LoVo (cell line): ENCODE measurements at places on chromosomes 3 and 15.

DNA sequence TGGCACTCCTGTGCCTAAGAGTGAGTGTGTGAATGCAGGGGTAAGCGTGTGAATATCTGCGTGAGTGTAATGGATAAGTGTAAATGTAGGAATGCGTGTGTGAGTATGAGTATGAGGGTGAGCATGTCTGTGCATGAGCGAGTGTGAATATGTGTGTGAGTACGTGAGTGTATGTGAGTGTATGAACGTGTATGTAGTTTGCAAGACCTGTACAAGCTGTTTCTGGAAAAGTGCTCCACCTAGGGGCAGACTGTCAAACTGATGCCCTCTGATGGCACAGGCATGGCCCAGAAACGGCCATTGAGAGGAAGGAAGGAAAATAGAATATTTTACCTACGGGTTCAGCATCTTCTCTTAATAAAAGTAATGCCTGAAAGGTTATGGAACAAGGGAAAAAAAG is 24.4 kb upstream of the FRMD4B start:
- peak; percentile 64 for DNase-seq

GRCh38 chr3:38382506-38383080 is 36.0 kb downstream of the XYLB start:
- DNase-seq = no peak

- peak; percentile 47 for DNase-seq
Observed at GRCh38 chr3:141738891-141739363, 829 bp downstream of the RNF7 start.

DNA sequence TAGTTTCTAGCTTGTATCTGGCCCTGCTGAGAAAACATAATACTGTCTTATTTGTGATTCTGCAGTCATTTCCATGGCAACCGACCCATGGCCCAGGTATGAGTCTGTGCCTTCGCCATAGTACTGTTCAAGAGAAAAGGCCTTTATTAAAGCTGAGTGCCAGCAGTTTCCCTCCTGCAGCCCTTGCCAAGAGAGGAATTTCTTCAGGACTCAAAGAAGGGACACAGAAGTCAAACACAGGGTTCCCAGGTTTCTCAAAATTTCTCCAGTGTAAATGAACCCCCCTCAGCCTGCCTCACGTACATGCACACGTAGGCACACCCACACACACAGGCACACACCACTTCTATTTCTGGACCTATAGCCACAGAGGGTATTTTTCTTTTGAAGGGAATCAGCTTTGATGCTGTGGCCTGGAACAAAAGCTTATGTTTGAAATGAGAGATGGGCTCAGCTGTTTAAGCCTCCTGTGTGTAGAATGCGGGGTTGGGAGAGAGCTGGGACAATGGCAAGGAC is 269.2 kb downstream of the PDCD6IP start:
- DNase-seq = no peak

- no peak for DNase-seq
Observed at GRCh38 chr15:60766391-60767128, 287.6 kb upstream of the ICE2 start.

DNA sequence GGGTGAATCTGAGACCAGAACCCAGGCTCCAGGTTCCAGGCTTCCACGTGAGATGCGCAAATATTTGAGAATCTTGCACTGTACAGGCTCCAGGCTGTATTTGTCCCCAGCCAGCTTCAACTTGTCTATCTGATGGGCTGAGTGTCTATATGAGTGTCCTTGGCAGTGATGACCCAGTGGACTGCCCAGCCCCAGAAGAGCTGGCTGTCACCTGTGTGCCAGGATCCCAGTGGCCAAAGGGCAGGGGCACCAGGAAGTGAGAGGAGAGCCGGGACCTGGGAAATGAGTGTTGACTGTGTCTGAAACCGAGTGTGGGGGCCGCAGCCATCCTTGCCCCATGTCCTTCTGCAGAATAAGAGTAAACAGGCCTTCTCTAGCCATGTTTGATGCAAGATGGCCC is 10.4 kb downstream of the FAH start:
- no peak for DNase-seq

DNA sequence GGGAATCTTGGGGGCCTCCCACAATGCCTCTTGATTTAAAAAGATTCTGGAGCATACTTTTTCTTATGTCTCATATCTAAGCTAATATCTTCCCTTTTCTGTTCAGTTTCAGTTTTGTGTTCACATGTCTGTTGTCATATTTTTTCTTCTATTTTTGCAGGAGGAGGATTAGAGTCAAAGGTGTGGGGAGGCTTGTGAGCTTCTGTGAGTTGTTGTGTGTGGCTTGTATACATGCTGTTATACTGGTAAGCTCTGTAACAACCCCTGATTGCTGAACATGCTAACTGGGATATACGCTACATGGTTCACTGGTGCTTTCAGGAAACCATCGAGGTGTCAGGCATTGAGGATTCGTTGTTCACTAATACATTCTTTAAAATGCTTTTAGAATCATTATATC is 83.5 kb downstream of the SLC25A26 start:
- no peak for DNase-seq

GRCh38 chr3:85516146-85516545 is 557.4 kb downstream of the CADM2 start:
- no peak for DNase-seq

DNA sequence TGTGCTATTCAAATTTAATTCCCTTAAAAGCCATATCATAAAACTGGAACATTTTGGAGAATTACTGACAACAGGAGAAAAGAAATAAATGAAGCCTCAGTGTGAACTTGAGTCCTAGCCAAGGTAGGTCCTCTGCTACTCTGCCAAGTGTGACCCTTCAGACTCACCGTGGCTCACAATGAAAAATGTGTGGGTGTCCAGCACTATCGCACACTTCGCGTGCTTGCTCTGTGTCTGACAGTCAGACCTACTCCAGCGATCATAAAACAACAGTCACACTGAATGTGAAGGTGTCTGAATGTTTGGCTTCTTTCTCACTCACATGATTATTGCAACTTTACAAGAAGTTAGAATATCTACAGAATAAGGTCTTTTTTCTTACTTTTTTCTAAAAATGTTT is 65.8 kb upstream of the TRA2B start:
- no peak for DNase-seq

- no peak for DNase-seq
Observed at GRCh38 chr3:178129109-178129508, 407.1 kb upstream of the KCNMB2 start.

DNA sequence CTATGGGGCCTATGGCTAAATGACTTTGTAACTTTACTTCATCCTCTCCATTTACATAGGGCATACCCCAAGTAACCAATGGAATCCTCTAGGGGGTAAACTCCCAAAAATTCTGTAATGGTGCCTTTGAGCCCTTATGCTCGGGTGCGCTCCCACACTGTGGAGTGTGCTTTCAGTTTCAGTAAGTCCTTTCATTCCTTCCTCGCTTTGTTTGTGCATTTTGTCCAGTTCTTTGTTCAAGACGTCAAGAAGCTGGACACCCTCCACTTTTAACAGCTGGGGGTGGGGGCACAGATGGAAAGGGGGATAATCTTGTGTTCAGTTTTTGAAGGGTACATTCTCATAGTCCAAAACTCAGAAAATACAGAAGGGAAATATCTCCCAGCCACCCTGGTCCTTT is 84.4 kb upstream of the C2CD4B start:
- DNase-seq = no peak

DNA sequence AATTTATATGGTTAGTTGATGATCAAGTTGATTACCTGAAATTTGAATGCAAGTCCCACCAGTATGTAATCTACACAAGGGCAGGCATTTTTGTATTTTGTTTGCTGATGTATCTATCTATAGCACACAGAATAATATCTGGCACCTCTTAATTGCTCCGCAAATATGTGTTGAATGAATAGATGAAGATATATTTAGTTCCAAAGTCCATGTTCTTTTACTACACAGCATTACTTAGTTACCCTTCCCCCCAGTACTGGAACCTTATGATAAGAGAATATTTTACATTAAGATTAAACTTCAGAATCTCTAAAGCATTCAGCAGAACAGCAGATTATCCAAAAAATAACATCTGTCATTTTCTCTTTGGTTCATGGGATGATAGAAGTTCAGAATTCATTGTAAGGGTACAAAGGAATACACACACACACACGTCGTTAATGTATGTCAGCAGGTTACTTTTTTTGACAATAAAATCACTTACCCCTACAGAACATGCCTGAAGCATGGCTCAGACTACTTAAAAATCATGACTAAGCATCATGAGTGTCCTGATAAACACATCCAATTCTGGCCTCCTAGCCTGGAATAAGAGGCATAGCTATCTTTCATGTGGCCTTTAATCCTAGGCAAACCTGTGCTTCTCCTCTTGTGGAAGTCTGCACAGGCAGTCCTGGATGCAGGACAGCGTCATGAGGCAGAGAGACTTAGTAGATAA is 148.9 kb upstream of the TBC1D5 start:
- no peak for DNase-seq

GRCh38 chr3:138774529-138775253 is 60.0 kb downstream of the PIK3CB start:
- peak; percentile 73 for DNase-seq

GRCh38 chr3:45944830-45945620 is 1.8 kb downstream of the CXCR6 start:
- DNase-seq = no peak

DNA sequence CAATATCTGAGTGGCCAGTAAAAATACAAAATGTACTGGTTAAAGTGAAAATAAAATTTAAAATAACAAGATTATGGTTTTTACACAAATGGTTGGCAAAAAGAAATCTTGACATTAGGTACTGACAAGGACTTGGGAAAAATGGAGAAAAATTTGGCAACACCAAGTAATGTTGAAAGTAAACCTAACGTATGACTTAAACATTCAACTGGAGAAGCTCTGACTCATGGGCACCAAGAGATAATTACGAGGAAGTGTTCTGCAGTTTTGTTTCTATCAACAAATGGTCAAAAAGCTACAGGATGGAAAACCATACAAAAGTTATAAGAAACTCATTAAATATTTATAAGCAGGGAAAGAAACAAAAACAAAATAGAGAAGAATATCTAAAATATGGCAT is 177.7 kb downstream of the ZNF385D start:
- no peak for DNase-seq

DNA sequence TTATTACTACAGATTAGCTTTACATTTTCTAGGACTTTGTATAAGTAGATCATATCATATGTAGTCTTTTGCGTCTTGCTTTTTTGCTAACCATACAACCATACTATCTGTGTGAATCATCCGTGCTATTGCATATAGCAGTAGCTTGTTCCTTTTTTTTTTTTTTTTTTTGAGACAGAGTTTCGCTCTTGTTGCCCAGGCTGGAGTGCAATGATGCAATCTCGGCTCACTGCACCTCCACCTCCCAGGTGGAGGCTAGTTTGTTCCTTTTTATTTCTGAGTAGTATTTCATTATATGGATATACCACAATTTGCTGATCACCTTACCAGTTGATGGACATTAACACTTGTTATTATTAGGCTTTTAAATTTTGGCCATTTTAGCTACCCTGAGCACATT is 54.5 kb upstream of the TBL1XR1 start:
- no peak for DNase-seq

- DNase-seq = peak; percentile 91
Observed at GRCh38 chr3:193869221-193870201, 266.4 kb upstream of the HES1 start.

DNA sequence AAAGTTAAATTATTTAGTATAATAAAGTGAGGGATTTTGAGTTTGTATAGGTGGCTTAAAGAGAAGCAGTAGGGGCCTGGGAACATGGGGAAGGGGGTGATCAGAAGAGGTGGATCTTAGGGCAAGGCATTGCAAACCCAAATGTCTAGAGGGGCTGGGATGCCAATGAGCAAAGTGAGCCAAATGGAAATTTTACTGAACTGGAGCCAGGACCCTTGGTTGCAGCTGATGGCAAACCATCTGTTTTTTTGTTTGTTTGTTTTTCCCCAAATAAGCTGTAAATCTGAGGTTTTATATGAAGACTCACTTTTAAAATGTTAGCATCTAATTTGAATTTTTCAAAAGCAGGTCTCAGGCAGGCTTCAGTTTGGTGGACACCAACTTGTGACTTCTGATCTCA is 14.8 kb upstream of the PARP14 start:
- no peak for DNase-seq

GRCh38 chr3:51748327-51748726 is 30.7 kb downstream of the IQCF6 start:
- no peak for DNase-seq

DNA sequence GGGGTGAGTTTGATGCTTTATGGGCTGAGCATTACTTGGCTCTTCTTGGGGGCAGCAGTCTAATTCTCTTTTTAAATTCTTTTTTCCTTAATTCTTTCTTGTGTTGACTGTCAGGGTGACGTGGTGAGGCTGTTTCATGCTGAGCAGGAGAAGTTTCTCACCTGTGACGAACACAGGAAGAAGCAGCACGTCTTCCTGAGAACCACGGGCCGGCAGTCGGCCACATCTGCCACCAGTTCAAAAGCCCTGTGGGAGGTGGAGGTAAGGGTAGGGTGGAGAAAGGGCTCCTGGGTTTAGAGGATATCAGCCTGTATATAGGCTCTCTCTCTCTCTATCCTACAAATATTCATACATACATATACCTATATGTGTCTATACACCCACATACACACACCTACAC is 152.3 kb downstream of the ITPR1 start:
- DNase-seq = no peak

DNA sequence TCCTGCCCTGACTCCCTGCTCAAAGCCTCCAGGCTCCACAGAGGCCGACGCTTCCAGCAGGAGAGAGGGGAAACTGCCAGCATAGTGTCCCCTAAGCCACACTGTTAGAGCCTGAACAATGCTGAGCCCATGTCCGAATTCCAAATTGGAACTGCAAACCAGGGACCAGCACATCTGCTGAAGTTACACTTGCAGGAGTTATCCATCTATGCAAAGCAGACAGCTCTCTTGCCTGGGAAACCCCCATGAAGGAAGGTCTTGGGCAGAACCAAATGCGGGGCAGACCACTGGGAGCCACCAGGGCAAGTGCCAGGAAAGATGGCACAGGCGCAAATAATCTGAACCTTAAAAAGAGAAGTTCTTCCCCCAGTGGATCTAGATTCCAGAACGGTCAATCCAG is 625 bp downstream of the LRRC15 start:
- DNase-seq = no peak

DNA sequence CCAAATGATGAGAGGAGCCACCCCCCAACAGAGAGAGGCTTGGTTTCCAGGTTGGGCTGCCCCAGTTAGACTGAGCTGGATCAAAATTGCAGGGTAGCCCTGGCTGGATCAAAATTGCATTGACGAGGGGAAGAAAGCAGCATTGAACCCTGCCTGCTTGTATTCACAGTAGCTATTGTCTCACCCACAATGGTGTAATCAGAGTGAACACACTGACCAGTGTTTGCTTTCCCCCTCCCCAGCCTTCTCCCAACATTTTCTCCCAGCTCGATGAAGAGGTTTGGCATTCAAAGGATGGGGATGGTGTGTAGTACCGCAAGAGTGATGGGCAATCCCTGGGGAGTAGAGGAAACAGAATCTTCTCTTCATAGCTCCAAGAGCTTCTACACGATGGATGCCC is 223.8 kb downstream of the ADAMTS9 start:
- DNase-seq = no peak
